ENCODE measurements at places on chromosomes 5 and 9.

- no peak for DNase-seq
Observed at GRCh38 chr5:72474516-72474915, 32.7 kb downstream of the ZNF366 start.

DNA sequence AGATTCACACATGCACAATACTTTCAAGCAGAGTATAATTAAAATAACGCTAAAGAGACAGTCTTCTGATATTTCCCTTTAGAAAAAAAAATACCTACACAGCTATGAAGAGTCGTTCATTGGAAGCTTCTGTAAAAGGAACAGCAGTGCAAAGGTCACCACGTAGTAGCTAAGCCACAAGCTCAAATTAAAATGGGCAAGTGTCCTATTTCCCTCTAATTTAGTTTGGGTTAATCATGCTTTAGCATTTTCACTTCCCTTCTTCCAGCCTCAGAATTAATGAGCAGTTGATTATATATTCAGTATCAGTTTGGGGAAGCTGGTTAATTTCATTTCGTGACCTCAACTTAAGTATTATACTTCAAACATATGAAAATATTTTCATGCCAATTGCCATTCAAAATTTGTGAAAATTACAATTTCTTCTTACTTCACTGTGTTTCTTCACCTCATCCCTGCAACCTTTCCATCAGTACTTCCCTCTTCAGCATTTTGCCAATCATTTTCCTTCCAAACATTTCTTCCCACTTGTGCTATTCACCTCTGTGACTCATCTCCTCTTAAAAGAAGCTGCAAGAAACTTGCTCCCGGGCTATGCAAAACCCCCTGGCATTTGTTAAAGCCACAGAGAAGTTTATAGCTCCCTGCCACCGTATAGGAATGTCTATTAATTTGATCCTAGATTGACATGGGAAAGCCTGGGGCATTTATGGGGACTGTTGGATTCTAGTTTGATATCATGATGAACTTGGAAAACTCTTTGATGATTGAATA is 83.0 kb downstream of the DMRTA1 start:
- DNase-seq = no peak

DNA sequence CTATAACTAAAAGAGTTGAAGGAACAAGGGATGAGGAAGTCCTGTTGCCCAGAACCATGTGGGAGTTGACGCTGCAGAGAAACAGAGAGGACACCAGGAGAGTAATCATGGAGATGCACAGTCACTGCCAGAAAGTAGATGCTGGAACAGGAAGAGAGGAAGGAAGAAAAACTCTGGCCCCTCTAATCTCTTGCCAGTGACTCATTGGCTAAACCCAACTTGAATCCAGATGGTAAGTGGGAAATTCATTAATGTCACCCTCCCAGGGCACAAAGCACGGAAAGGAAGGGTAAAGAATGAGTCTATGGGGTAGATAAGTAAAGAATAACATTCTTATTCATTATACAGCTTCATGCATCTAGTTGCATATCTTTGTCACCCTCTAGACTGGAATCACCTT is 631.9 kb downstream of the PRELID2 start:
- no peak for DNase-seq

GRCh38 chr5:100974082-100974481 is 71.0 kb upstream of the ST8SIA4 start:
- DNase-seq = no peak

GRCh38 chr9:111066468-111066867 is 28.2 kb upstream of the LPAR1 start:
- no peak for DNase-seq

GRCh38 chr9:15572200-15572770 is 19.4 kb downstream of the CCDC171 start:
- no peak for DNase-seq

DNA sequence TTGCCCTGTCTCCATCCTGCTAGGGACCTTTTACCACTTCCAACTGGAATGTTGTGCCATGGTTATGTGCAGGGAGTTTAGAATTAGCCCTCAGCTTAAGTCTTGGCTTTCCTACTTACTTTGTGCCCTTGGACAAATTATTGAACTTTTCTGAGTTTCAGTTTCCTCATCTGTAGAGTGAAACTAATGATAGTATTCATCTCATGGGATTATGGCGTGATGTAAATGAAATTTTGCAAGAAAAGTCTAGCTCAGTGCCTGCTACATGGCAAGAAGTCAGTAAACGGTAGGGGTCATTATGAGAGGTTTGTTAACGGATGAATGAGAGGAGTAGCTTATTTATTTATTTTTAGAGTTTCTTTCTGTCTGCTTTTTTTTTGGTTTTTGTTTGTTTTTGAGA is 1.8 kb downstream of the MVB12B start:
- no peak for DNase-seq

DNA sequence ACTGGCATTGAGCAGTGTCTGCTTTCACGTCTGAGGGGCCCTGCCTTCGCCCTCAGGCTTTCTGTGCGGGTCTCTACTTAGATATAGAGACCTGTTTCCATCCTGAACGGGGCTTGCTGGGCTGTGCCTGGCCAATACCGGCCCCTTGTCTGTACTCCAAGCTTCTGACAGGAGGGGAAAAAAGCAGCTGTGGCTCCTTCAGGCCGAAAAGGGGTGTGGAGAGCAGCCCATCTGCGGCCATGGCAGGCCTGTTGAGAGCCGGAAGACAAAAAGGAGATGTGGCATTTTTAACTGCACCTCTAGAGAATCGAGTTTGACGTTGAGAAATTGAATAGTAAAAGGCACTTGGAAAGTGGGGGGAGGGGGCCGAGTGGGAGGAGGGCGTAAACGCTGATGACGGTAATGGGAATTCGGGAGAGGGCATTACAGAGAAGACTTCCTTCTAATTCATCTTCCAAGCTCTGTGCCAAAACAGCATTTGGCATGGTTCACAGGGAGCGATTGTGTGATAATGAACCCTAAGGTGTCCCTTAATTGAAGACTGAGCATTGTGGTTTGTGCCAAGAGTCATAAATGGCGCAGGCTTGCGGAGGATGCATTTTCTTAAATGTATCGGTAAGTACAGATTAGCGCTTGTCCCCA is 25.1 kb upstream of the PRDM12 start:
- no peak for DNase-seq

GRCh38 chr5:131466171-131466766 is 168.8 kb downstream of the RAPGEF6 start:
- no peak for DNase-seq

- DNase-seq = no peak
Observed at GRCh38 chr5:57895766-57896165, 413.2 kb upstream of the ACTBL2 start.

DNA sequence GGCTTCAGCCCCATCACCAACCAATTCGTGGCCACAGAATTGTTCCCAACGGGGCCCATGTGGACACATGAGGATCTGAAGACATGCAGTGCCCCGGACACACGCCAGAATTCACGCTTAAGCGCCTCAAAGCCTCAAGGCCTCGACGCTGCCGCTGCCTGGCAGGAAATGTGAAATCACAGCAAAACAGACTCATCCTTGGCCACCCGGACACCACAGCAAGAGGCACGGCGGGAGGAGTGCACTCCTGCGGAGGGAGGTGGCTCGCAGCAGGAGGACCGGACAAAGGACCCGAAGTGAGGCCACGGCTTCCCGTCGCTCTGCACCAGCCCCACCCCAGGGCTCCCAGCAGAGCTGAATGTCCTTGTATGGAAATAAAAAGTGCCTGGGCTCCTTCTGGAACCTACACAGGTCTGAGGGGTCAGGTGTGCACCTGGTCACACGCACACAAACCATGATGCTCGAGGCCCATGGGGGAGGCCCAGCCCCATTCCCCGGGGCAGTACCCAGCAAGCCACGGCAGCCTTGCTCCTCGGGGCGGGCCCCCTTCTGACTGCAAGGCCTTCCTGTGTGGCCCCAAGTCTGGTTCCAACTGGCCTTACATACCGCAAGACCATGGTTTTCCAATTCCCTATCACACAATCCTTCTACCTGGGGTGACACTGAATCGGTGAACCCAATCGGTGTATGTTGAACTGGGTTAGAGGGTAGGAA is 10.0 kb downstream of the SEC16A start:
- no peak for DNase-seq

DNA sequence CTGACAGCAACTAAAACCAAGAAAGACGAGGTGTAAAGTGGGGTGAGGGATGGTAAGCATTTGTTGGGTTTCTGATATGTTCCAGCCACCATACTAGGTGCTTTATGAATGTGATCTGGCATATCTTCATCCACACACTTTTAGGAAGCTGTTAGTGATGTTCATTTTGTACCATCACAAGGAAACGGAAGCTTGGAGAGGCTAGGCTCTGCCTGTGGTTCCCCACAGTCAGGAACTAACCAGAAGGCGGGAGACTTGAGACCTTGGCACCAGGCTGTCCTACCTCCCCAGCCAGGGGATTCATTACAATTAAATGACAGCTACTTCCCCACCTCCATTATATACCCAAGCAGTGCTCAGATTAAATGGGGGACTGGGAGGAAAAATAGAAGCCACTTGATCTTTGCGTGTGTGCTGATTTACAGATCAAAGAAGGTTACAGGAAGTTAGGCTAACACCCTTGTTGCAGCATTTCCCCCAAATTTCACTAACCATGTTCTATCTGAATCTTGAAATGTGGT is 43.0 kb downstream of the SFXN1 start:
- DNase-seq = no peak

DNA sequence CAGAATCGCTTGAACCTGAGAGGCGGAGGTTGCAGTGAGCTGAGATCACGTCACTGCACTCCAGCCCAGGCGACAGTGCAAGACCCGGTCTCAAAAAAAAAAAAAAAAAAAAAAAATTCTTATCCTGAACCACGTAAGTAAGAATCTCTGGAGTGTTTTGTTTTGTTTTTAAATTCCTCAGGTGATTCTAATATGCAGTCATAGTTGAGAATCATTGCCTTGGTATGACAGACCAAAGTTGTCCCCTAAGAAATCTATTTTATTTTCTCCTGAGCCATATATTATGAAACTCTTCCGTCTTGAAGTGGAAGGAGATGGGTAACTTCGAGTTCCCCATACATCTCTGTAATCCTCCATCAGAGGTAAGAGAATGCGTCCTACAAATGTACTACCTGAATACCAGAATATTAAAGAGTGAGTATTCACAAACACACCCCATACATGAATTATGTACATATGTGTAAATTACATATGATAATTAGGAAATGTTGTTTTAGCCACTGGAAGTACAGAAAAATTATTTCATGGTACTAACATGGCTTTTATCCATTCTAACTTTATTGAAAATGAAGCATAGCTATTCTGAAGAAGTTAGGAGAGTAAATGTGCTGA is 26.7 kb upstream of the SVEP1 start:
- DNase-seq = no peak

GRCh38 chr5:14405267-14405666 is 176.3 kb upstream of the OTULINL start:
- no peak for DNase-seq

GRCh38 chr5:139167952-139168720 is 30.0 kb downstream of the SIL1 start:
- DNase-seq = no peak

DNA sequence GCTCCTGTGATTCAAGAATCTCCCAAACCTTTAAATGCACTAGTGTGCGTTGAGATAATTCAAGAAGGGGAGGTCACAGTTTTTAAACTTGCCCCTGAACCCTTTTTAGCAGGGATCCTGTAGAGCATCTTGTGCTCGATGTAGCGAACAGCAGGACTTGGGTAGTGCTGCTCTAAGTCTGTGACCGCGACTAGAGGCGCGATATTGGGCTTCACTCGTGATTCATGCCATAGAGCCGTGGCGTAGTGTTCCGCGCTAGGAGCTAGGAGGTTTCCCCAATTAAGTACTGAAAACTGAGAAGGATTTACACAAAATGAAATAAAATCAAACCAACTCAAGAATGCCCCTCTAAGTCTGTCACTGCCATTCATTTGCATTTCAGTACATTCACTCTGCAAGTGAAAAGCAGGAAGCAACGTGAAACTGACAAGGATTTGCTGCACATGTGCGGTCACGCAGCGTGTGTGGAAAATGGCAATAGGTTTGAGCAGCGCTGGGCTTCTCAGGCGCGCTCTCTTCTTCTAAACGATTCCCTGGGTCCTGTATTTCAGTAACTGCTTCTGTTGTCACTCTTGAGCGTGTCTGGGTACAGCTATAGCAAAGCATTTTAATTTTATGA is 1135.9 kb upstream of the WWC1 start:
- no peak for DNase-seq

- no peak for DNase-seq
Observed at GRCh38 chr9:4689687-4690104, 10.3 kb downstream of the CDC37L1 start.

DNA sequence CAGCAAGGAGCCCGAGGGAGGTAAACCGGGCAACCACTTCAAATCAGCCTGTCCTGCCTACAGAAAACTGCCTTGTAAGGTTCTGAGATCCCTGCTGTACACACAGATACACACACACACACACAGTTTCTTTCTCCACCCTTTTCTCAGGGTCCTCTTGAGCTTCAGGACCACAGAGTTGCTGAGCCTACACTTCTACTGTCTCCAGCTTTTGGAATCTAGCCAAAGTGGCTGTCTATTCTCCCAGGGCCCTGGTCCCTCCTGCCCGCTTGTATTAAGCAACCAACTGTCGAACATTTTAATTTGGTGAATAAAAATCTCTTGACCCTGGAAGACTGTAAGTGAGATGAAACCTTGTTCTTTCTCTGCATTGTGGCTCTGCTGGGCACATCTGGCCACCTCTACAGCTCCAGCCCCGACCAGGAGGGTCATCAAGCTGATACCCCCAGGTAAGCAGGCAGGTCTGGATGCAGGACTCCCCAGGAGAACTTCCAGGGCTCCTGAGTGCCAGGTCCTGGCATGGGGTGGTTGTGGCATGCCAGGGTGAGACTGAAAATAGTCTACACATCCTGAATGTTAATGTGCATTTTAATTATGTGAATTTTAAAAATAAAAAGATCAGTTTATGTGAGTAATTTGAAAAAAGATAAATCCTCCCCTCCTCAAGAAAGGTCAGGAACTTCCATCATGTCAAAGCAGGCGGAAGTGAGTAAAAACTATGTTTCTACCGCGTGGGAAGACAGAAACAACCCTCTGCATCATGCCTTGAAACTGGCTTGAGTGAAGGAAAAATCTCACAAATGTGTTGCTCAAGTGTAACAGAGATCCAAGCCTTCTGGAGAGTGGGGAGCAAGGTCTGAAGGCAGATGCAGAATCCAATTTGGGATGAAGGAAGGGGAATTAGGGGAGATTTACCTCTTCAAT is 15.0 kb upstream of the S1PR3 start:
- no peak for DNase-seq

DNA sequence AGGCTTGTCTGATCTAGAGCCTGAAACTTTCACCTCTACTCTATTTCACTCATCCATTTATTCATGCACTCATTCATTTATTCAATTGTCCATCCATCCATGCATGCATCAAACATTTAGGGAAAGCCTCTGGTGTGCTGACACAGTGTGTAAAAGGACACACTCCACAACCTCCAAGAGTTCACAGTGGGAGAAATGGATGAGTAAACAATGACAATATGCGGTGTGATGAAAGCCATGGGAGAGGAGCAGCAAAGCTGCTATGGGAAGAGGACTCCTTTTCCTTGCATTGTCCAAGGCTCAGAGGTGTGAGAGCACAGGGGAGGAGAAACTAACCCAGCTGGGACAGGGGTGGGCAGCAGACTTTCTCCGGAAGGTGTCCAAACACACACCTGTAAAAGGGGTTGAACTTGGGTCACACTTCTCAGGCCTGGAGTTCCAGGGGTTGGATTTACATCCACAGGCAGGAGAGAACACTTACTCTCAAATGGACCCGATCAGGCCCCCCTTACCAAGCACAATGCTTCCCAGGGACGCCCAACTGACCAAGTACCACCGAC is 21.2 kb upstream of the PFDN1 start:
- DNase-seq = no peak

All from nucleus accumbens (tissue), 56 donors.